ENCODE measurements at places on chromosomes 2 and 18. TPM values are rescaled to one million over a fixed set of nuclear protein-coding genes. Genes with fewer than 3 reads are reported as not detected.

DNA sequence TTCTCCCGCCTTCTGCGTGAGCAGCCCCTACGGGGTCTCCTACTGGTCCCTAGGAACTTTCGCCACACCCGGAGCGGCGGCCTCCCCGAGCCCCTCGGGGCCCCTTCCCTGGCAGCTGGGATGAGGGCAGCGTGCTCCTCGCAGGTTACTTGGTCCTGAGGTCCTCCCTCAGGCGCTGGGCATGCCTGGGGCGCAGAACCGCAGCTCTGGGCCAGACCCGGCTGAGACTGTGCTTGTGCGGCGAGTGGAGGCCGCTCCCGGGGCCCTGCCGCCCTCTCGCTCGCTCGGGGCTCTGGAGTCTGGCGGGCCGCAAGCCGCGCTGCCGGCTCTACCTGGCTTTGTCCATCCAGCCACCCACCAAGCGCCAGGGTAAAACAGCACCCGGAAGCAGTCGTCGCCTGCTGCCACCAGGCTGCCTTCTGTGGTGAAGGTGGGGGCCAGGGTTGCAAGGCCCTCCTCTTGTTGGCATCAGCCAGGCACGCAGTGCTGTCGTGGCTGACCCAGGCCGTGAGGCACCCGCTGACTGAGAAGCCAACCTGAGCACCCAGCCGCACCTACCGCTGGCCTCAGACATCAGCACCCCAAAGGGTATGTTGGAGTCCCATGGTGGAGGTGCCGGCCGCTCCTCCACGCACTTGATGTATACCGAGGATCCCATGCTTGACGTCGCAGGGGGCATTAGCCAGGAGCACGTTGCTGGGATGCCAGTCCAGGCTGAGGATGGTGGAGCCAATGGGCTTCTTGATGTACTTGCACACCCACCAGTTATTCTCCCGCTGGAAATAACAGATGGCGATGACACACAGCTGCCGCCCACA lies 46.1 kb upstream of the PTH2R start:
- H3K27ac ChIP-seq = no peak overlapping the region
- no peak for DNase-seq
- no peaks in the 10 kb centered on the region for H3K27me3 ChIP-seq
- H3K36me3 ChIP-seq = no peaks in the 10 kb centered on the region

DNA sequence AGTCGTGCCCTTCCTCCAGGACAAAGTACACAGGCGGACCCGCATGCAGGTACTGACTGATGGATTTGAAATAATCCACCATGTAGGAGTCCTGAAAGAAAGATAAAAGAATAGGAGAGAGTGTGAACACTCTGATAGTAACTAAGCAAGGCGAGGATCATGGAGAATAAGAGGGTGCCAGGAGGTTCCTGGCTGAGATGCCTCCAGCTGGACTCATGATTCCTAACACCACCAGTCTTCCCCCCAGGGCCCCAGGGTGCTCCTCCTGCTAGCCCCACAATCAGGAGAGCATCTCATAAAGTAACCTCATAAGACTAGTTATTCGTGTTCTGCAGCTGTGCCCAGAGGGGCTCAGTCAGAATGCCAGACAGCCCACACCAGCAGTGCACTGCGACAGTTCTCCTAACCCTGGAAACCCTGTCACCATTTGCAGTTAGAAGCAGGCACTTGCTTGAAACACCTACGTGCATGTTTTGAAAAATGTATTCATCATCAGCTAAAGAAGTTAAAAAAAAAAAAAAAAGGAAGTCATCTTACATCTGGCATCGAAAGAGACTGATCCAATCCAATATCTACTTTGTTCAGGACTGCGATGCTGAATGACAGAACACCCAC lies 36.7 kb downstream of the RMC1 start:
- no peak overlapping the region for H3K4me3 ChIP-seq
- no peaks in the 10 kb centered on the region for H3K27me3 ChIP-seq
- no peak overlapping the region for H3K27ac ChIP-seq

GRCh38 chr2:129744141-129744540 lies 235.3 kb upstream of the RAB6C start:
- H3K27ac ChIP-seq = peak overlapping the region; percentile 84
- peaks cover 22% of the 10 kb centered on the region for H3K4me1 ChIP-seq
- no peak for DNase-seq

- H3K36me3 ChIP-seq = no peaks in the 10 kb centered on the region
- H3K4me3 ChIP-seq = no peak overlapping the region
- no peaks in the 10 kb centered on the region for H3K27me3 ChIP-seq
- no peaks in the 10 kb centered on the region for H3K4me1 ChIP-seq
- no peak for DNase-seq
These were observed 82.2 kb downstream of the DYSF start for GRCh38 chr2:71535526-71535925.

DNA sequence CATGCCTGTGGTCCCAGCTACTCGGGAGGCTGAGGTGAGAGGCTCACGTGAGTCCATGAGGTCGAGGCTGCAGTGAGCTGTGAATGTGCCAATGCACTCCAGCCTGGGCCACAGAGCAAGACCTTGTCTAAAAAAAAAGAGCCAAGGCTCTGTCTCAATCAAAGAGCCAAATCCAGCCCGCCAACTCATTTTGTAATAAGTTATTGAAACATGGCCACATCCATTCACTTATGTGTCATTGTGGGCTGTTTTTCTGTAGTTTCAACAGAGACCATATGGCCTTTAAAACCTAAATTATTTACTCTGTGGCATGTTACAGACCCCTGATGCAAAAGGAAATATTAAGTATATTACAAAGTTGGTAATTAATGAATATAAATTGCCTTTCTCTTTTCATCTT lies 60.8 kb downstream of the GPR39 start:
- no peak overlapping the region for H3K27ac ChIP-seq
- peaks cover 16% of the 10 kb centered on the region for H3K4me1 ChIP-seq
- no peaks in the 10 kb centered on the region for H3K27me3 ChIP-seq
- H3K36me3 ChIP-seq = no peaks in the 10 kb centered on the region
- no peak for DNase-seq

- no peak overlapping the region for H3K27ac ChIP-seq
- H3K4me3 ChIP-seq = no peak overlapping the region
- DNase-seq = no peak
- no peaks in the 10 kb centered on the region for H3K4me1 ChIP-seq
These were observed 601.7 kb downstream of the ARHGAP15 start for GRCh38 chr2:143730953-143731260.

GRCh38 chr2:157875641-157876065 lies 477 bp downstream of the ACVR1 start:
- H3K4me3 ChIP-seq = peak overlapping the region; percentile 61
- H3K27me3 ChIP-seq = no peaks in the 10 kb centered on the region
- DNase-seq = peak; percentile 59
- no peaks in the 10 kb centered on the region for H3K36me3 ChIP-seq
- peaks cover 46% of the 10 kb centered on the region for H3K4me1 ChIP-seq

DNA sequence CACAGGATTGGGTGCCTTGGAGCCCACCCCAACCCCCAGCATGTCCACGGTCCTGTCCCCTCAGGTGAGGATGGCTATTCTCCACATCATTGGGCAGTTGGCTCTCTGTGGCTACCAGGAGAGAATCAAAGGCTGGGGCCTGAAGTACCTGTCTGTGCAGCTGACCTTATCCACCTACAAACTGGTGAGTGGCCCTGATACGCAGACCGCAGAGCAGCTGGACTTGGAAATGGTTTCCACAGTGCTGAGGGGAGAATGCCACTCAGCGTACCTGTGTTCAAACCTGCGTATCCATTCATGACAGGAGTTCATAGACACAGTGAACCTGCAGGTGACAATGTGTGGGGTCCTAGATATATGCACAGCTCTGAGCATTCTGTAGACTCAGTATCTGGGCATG lies 21.6 kb downstream of the MROH2A start:
- H3K27ac ChIP-seq = no peak overlapping the region
- no peaks in the 10 kb centered on the region for H3K4me1 ChIP-seq
- no peaks in the 10 kb centered on the region for H3K36me3 ChIP-seq
- no peak overlapping the region for H3K4me3 ChIP-seq

DNA sequence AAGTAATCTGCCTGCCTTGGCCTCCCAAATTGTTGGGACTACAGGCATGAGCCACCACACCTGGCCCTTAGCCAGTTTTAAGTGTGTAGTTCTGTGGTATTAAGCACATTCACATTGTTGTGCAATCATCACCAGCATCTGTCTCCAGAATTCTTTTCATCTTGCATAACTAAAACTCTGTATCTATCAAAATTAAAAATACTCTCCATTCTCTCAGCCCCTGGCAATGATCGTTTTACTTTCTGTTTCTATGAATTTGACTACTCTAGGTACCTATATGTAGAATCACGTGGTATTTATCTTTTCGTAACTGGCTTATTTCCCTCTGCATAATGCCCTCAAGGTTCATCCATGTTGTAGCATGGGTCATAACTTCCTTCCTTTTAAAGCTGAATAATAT lies 45.5 kb upstream of the CAVIN2 start:
- H3K27me3 ChIP-seq = no peaks in the 10 kb centered on the region
- no peak for DNase-seq
- H3K4me3 ChIP-seq = no peak overlapping the region
- H3K36me3 ChIP-seq = no peaks in the 10 kb centered on the region
- H3K27ac ChIP-seq = no peak overlapping the region

DNA sequence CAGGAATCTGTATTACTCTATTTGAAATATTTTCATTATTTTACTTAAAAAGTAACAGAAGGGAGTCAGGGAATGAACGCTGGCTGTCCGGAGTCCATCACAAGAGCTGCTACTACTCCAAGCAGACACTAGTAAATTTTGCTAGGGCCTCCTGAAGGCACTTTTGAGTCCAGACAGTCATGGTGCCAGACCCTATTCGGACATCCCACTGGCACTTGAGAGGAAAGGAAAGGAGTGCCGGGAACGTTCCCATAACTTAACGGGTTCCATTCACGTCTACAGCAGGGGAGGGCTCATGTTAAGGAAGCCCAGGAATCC lies 563 bp upstream of the GMCL1 start:
- H3K27me3 ChIP-seq = no peaks in the 10 kb centered on the region
- H3K27ac ChIP-seq = peak overlapping the region; percentile 86
- peaks cover 50% of the 10 kb centered on the region for H3K4me1 ChIP-seq
- DNase-seq = no peak
- H3K36me3 ChIP-seq = no peaks in the 10 kb centered on the region

- H3K27ac ChIP-seq = no peak overlapping the region
- H3K27me3 ChIP-seq = no peaks in the 10 kb centered on the region
- H3K4me3 ChIP-seq = no peak overlapping the region
- no peak for DNase-seq
- H3K36me3 ChIP-seq = no peaks in the 10 kb centered on the region
These were observed 669.4 kb downstream of the CPS1 start for GRCh38 chr2:211225784-211226183.

DNA sequence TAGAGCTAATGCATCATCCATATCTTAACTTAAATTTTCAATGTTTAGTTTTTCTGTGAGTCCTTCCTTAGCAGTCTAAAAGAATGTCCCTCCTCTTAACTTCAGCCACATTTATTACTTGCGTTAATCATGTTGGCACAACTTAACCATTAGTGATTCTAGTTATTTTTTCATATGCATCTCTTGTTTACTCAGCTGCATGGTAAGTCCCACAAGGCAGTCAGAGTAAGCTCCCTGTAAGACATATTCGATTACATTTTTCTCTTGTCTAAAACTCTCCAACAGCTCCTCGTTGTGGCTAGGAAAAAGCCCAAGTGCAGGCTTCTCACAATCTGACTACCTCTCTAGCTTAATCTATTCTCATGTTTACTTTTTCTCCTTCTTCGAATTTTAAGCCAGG lies 2045.3 kb upstream of the PIK3C3 start:
- no peak overlapping the region for H3K27ac ChIP-seq
- H3K4me1 ChIP-seq = peaks cover 3% of the 10 kb centered on the region
- no peaks in the 10 kb centered on the region for H3K36me3 ChIP-seq
- no peak for DNase-seq
- H3K27me3 ChIP-seq = no peaks in the 10 kb centered on the region
- H3K4me3 ChIP-seq = no peak overlapping the region

DNA sequence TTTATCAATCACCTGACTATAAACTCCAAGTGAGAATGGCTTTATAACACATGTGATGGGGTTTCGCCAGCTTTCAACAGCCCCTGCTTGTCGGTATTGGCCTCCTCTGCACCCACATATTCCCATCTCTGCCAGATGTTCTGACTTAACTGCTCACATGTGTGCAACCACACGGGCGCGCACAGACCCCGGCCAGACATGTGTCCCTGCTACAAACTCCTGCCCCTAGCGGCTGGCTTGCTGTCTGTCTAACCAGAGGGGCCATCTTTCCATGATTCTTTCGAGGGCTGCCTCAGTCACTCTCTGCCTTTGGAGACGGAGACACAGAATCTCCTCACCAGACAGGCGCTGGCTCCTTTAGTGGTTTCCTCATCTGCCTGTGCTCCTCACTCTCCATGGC lies 15.3 kb downstream of the STON1 start:
- H3K36me3 ChIP-seq = no peaks in the 10 kb centered on the region
- DNase-seq = no peak
- H3K4me3 ChIP-seq = no peak overlapping the region
- no peak overlapping the region for H3K27ac ChIP-seq

DNA sequence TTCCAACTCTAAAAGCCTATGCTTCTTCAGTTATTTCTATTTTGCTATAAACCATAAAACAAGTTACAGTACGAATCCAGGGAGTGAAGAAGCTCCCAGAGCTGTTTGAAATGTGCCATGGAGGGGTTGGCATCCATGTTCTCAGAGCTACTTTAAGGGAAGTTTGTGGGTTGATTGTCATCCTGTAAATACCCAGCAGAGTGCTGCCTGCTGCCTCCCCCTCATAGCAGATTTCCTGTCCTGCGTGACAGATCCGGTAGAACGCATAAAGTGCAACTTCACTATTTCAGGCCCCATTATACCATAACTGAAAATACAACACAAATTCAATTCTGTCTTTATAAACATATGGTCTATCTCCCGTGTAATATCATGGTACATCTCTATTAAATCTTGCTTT lies 114.4 kb downstream of the CTNNA2 start:
- no peak for DNase-seq
- H3K27me3 ChIP-seq = no peaks in the 10 kb centered on the region
- H3K36me3 ChIP-seq = no peaks in the 10 kb centered on the region
- H3K27ac ChIP-seq = no peak overlapping the region
- no peaks in the 10 kb centered on the region for H3K4me1 ChIP-seq

GRCh38 chr18:60555625-60556024 lies 183.1 kb upstream of the MC4R start:
- DNase-seq = no peak
- H3K36me3 ChIP-seq = no peaks in the 10 kb centered on the region
- no peaks in the 10 kb centered on the region for H3K4me1 ChIP-seq
- H3K27me3 ChIP-seq = no peaks in the 10 kb centered on the region
- no peak overlapping the region for H3K27ac ChIP-seq

GRCh38 chr18:49537232-49537896 lies 24.5 kb upstream of the LIPG start:
- no peaks in the 10 kb centered on the region for H3K36me3 ChIP-seq
- no peaks in the 10 kb centered on the region for H3K4me1 ChIP-seq
- H3K27me3 ChIP-seq = no peaks in the 10 kb centered on the region

- DNase-seq = peak; percentile 49
- no peaks in the 10 kb centered on the region for H3K27me3 ChIP-seq
- H3K36me3 ChIP-seq = no peaks in the 10 kb centered on the region
- H3K4me3 ChIP-seq = no peak overlapping the region
These were observed 4.9 kb downstream of the PDCD1 start for GRCh38 chr2:241853651-241854341.

- H3K4me3 ChIP-seq = no peak overlapping the region
- H3K27me3 ChIP-seq = no peaks in the 10 kb centered on the region
- no peak overlapping the region for H3K27ac ChIP-seq
- DNase-seq = peak; percentile 23
- no peaks in the 10 kb centered on the region for H3K36me3 ChIP-seq
These were observed 64.5 kb upstream of the HDAC4 start for GRCh38 chr2:239465017-239466001.

The DCC gene
- not detected for total RNA-seq

The UGT1A8 gene
- total RNA-seq = not detected

The DIPK1C gene
- total RNA-seq = not detected

The SERPINB2 gene
- 1.6 TPM for total RNA-seq

The GRHL1 gene
- 4.2 TPM for total RNA-seq

The FBXO41 gene
- 4.3 TPM for total RNA-seq

The KCNJ13 gene
- not detected for total RNA-seq

The ACVR2A gene
- 25.9 TPM for total RNA-seq

The DAPL1 gene
- 9.9 TPM for total RNA-seq

The NGEF gene
- total RNA-seq = 7.0 TPM

The APCDD1 gene
- 8.6 TPM for total RNA-seq

The GALR1 gene
- under 0.01 TPM for total RNA-seq

Measured in body of pancreas (tissue), 4 donors.